ENCODE measurements at places on chromosomes 5 and 9. TPM values are rescaled to one million over a fixed set of nuclear protein-coding genes. Genes with fewer than 3 reads are reported as not detected.

DNA sequence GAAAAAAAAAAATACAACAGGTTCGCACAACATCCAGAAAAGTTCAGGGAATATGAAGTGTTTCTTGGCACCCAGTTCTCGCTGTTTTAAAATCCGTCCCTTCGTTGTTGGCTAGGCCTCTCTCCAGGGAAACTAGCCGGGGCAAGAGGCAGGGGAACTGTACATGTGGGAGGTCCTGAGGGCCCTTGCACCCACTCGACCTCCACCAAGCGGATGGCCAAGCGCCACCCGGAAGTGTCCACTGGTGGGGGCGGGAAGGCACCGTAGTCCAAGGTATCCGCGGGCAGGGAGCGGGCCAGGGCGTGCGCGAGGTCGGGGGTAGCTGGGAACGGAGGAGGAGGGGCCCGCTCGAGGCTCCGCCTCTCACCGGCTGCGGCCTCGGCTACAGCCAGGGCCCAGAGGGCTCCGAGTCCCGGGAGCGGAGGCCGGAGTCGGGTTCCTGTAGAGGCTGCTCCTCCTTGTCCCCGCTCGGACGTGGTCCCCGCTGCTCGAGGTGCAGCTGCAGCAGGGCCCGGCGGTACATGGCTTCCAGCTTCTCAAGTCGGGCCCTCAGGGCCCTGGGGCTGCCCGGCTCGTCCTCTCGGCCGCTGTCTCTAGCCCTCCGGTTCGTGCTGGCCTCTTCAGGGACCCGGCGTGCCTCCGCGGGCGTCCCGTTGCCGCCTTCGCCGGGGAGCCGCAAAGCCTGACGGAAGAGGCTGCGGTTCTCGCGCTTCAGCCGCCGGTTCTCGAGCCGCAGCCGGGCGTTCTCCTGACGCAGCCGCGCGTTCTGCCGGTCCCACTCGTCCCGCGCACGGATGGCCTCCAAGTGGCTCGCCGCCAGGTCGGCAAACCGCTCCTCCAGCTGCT is 720 bp downstream of the TUSC1 start:
- no peaks in the 10 kb centered on the region for H3K27me3 ChIP-seq
- H3K4me3 ChIP-seq: peak overlapping the region; percentile 61
- H3K27ac ChIP-seq: no peak overlapping the region
- peak; percentile 82 for DNase-seq
- no peaks in the 10 kb centered on the region for H3K4me1 ChIP-seq

DNA sequence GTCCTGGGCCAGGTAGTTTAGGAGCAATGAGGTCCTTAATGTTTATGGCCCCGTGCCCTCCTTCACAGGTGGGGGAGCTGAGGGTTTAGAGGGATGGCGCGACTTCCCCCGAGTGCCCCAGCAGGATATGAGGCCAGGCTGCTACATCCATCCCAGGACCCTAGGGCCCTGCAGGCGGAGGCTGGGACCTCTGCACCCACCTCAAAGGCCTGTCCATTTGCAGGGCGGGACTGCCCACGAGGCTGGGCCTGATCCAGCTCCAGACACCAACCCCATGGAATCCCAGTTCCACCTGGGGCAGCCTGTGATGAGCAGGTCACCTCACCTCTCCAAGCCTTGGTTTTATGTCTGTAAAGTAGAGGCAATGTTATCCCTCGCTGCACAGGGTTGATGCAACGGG is 142.1 kb downstream of the RXRA start:
- peaks cover 13% of the 10 kb centered on the region for H3K27me3 ChIP-seq
- H3K4me1 ChIP-seq: no peaks in the 10 kb centered on the region
- DNase-seq: no peak
- no peak overlapping the region for H3K27ac ChIP-seq
- no peaks in the 10 kb centered on the region for H3K36me3 ChIP-seq
- H3K4me3 ChIP-seq: no peak overlapping the region

- no peak for DNase-seq
- H3K4me3 ChIP-seq: no peak overlapping the region
- peaks cover 26% of the 10 kb centered on the region for H3K36me3 ChIP-seq
- no peak overlapping the region for H3K27ac ChIP-seq
- H3K4me1 ChIP-seq: peaks cover 43% of the 10 kb centered on the region
These were observed 23.4 kb downstream of the LURAP1L start for GRCh38 chr9:12798066-12798770.

DNA sequence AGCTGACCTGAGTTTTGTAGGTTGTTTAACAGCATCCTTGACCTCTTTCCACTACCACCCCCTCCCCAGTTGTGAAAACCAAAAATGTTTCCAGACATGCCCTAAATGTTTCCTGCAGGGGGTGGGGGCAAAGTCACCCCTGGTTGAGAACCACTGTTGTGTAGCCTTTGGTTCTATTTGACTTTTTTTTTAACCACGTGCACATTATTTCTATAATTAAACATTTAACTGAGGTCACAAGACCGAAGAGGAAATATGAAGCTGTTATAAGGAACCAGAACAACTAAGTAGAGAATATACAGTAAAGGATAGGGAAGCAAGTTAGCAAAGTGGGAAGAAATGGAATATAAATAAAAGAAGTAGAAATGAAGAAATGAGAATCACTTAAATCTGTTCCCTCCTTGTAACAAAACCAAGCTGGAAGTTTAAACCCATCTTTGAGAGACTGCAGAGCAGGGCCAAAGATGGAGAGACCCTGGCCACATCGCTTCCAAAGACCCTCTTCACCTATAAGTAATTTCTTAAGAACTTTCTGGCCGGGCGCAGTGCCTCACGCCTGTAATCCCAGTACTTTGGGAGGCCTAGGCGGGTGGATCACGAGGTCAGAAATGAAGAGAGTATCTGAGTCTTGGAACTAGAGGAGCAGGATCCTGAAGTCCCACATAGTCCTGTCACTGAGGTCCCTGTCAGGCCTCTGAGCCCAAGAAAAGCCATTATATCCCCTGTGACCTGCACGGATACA is 14.4 kb downstream of the SIT1 start:
- no peak overlapping the region for H3K27ac ChIP-seq
- H3K4me3 ChIP-seq: no peak overlapping the region
- peaks cover 20% of the 10 kb centered on the region for H3K27me3 ChIP-seq
- H3K36me3 ChIP-seq: peaks cover 5% of the 10 kb centered on the region
- H3K4me1 ChIP-seq: no peaks in the 10 kb centered on the region

DNA sequence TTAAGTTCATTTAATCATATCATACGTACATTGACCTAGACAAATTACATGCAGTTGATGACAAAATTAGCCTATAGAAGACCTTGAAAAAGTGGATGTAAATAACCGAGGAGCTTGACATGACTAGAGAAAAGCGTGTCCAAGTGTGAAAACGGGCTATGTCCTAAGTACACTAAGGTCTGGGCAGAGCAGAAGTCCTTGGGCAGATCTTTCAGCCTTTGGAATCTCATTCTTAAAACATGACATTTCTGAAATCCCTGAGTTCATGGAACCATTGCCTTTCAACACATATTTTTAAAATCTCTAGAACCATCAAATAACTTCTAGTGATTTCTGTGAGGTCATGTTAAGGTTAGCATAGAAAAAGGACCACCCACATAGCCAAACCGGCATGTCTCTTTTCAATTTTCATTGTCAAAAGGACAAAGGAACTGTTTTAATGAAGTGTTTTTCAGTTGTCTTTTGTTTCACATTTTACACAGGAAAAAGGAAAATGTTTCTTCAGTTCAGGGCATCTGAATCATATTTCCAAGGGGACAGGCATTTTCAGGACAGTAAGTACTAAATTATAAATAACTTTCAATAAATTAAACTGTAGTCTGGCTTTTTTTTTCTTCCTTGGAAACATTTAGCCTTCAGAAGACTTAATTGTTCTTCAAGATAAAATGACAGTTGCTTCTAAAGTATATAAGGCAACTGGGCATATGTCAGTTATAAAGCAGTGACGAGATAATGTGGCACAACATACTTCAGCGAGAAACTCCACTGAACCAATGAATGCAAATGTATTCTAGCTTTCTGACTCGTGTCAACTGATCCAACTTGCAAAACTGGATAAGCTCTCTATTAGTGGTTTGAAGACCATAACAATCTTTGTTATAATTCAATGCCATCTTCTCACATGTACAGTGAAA is 416.8 kb downstream of the NFIB start:
- H3K4me1 ChIP-seq: no peaks in the 10 kb centered on the region
- no peak overlapping the region for H3K27ac ChIP-seq
- H3K4me3 ChIP-seq: no peak overlapping the region

GRCh38 chr9:102506406-102506805 is 488.7 kb upstream of the CYLC2 start:
- no peaks in the 10 kb centered on the region for H3K27me3 ChIP-seq
- no peaks in the 10 kb centered on the region for H3K4me1 ChIP-seq
- no peak overlapping the region for H3K27ac ChIP-seq
- DNase-seq: no peak
- H3K4me3 ChIP-seq: no peak overlapping the region

- peaks cover 38% of the 10 kb centered on the region for H3K27me3 ChIP-seq
- no peak overlapping the region for H3K27ac ChIP-seq
- no peak for DNase-seq
- no peak overlapping the region for H3K4me3 ChIP-seq
- peaks cover 5% of the 10 kb centered on the region for H3K36me3 ChIP-seq
These were observed 114.4 kb downstream of the TENT4A start for GRCh38 chr5:6827526-6828219.

DNA sequence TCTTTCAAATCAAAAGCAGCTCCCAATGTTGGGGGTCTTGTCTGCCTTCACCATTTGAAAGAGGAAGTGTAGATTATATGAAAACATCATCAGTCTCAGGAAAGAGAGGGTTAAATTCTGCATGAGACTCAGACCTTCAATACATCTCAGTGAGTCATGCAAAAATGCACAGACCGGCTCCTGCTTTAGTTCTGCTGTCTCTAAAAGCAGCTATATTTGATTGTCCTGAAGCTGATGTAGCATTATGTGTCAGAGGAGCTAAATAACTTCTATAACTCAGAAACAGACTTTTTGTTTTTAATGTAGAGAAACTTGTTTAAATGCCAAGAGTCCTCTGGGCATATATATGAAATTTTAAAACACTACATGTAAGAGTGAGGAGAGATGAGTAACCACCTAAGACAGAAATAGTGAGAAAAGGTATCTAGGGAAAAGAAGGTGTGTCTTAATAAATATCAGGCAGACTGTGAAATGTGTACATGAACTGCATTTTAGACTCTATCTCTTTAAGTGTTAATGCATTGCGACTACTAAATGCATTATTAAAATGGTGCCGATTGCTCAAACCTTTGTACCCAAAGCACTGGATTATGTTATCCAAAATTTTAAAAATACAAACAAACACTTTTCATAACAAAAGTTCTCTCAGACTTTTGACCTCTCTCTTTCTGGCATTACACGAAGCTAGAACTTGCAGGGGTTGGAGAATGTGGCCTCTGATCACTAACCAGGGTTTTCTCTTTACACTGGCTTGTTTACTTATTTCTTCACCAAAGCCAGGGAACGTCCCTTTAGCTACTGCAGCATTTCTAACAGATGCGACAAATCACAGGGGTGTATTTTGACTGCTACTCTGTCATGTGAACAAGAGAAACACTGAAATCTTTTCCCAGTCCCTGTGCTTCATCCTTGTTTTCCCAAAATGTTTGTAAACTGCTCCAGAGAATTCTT is 302.3 kb downstream of the ARL15 start:
- H3K27me3 ChIP-seq: no peaks in the 10 kb centered on the region
- H3K36me3 ChIP-seq: no peaks in the 10 kb centered on the region
- no peaks in the 10 kb centered on the region for H3K4me1 ChIP-seq

GRCh38 chr5:3836528-3836927 is 240.9 kb downstream of the IRX1 start:
- H3K4me1 ChIP-seq: no peaks in the 10 kb centered on the region
- no peaks in the 10 kb centered on the region for H3K27me3 ChIP-seq
- no peak overlapping the region for H3K27ac ChIP-seq
- no peak overlapping the region for H3K4me3 ChIP-seq
- no peaks in the 10 kb centered on the region for H3K36me3 ChIP-seq
- DNase-seq: no peak

- no peak for DNase-seq
- no peak overlapping the region for H3K27ac ChIP-seq
- no peak overlapping the region for H3K4me3 ChIP-seq
- H3K36me3 ChIP-seq: no peaks in the 10 kb centered on the region
These were observed 24.9 kb downstream of the MELK start for GRCh38 chr9:36597412-36598178.

GRCh38 chr5:104095527-104095926 is 532.9 kb upstream of the NUDT12 start:
- H3K27ac ChIP-seq: no peak overlapping the region
- H3K36me3 ChIP-seq: no peaks in the 10 kb centered on the region
- no peak for DNase-seq
- no peaks in the 10 kb centered on the region for H3K27me3 ChIP-seq

DNA sequence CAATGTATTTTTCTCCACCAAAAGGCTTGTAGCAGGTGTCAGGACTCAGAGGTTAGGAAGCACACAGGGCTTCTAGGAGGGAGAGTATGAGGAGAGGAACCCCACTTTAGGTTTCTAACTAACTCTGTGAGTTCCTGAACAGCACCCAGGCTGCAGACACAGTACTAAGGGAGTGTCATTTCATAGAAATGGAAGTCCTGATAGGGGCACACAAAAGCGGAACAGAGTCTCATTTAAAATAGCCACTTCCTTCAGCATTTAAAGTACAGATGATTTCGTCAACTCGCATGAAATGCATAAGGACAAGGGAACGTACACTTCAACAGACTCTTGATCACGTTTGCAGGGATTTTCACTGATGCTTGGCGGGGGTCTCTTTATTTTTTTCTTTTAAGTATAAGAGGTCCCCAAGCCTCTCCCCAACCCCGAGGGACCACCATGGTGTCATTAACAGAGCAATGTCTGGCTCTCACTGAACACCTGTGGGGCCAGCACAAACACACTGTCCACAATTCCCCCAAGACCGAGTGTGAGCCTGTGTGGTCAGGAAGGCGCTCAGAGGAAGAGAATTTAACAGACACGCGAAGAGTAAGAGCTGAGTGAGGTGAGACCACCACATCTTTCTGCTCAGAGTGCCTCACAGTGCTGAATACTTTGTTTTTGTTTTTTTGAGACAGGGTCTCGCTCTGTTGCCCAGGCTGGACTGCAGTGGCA is 82.3 kb downstream of the SECISBP2 start:
- no peak overlapping the region for H3K27ac ChIP-seq
- no peak overlapping the region for H3K4me3 ChIP-seq
- no peaks in the 10 kb centered on the region for H3K4me1 ChIP-seq
- no peaks in the 10 kb centered on the region for H3K27me3 ChIP-seq
- peaks cover 4% of the 10 kb centered on the region for H3K36me3 ChIP-seq
- DNase-seq: no peak

GRCh38 chr5:75534734-75535133 is 23.0 kb downstream of the POLK start:
- no peak overlapping the region for H3K27ac ChIP-seq
- no peak overlapping the region for H3K4me3 ChIP-seq
- H3K4me1 ChIP-seq: peaks cover 13% of the 10 kb centered on the region
- H3K27me3 ChIP-seq: no peaks in the 10 kb centered on the region

DNA sequence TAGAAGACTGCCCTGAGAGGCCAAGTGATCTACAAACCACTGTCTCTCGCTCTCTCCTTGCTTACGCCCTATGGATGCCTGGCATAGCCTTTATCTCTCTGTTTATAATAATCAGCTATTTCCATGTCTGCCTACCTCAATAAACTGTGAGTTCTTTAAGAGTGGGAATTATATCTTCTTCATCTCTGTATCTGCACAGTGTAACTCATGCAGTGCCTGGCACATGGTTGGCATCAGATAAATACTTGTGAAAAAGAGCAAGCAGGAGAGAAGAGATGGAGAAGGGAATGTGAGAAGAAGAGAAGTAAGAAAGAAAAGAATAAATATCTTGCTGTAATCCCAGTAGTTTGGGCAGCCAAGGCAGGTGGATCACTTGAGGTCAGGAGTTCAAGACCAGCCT is 94.6 kb upstream of the TNPO1 start:
- H3K36me3 ChIP-seq: peaks cover 9% of the 10 kb centered on the region
- DNase-seq: no peak
- no peak overlapping the region for H3K4me3 ChIP-seq
- H3K27ac ChIP-seq: no peak overlapping the region
- H3K27me3 ChIP-seq: no peaks in the 10 kb centered on the region
- H3K4me1 ChIP-seq: peaks cover 27% of the 10 kb centered on the region

TEX10 gene
- 15.3 TPM for total RNA-seq

ZNG1F gene
- 12.1 TPM for total RNA-seq

CNTLN gene
- 5.7 TPM for total RNA-seq

SPINK6 gene
- not detected for total RNA-seq
